ENCODE measurements at places on chromosomes 11 and 22.

DNA sequence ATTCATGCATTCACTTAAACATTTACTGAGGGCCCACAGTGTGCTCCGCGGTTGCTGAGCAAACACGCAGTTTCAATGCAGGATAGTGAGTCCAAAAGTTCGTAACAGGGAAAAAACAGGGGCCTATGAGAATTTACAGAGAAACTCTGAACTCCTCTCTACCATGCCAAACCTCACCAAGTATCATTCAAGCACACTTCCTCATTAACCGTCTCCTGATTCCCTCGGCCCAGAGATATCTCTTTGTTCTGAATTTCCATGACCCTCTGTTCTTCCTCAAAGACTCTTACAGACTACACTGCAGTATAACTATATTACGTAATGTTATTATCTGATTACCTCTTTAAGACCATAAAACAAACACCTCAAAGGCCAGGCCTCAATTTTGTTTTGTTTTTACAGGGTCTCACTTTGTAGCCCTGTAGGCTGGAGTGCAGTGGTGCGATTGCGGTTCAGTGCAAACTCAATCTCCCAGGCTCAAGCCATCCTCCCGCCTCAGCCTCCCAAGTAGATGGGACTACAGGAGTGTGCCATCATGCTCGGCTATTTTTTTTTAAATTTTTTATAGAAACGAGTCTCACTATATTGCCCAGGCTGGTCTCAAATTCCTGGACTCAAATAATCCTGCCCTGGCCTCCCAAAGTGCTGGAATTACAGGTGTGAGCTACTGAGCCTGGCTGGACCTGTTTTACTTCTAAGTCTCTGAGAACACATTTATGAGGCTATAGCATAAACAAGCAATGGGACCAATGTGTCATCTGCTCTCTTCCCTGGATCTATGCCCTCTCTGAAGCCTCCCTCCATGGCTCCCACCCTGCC lies 3.6 kb downstream of the HPS4 start:
- no peak for DNase-seq

- no peak for DNase-seq
Measured at GRCh38 chr22:46024136-46024840, 47.3 kb upstream of the WNT7B start.

DNA sequence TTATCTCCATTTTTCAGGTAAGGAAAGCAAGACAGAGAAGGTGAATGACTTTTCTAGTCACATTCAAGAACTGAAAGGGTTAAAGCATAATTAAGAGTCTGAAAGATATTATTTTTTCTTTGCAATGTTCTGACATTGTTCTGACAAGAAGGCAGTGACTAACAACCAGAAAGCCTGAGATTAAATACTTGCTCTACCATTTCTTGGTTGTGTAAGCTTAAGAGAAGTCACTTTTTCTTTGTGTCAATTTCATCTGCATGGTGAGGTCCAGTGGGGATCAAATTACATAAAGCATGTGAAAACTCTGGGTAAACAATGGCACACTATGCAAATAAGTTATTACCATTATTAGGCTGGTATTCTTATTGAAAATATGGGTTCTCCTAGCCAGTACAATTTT lies 73.7 kb downstream of the PHF21A start:
- DNase-seq, result no peak

GRCh38 chr11:73759610-73760134 lies 1.2 kb downstream of the RAB6A start:
- DNase-seq, result no peak

DNA sequence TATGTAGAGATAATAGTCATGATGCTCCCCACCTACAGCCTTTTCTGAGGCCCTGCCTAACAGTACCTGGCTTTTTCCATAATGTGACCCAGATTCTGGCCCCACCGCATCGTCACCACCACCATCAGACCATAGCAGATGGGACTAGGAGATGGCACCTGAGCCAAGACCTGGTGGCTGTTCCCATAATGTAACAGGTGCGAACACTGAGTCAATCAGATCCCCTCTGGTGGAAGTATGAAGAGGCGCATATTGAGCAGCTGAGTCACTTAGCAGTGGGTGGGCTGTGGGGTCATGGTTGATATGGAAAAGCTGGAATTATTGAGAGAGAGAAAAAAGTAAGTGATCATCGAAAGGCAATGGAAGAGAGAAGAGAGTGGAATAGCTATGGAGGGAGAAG lies 578.0 kb upstream of the CADM1 start:
- DNase-seq, result no peak

- no peak for DNase-seq
Measured at GRCh38 chr11:73939096-73939495, 11.7 kb upstream of the DNAJB13 start.

DNA sequence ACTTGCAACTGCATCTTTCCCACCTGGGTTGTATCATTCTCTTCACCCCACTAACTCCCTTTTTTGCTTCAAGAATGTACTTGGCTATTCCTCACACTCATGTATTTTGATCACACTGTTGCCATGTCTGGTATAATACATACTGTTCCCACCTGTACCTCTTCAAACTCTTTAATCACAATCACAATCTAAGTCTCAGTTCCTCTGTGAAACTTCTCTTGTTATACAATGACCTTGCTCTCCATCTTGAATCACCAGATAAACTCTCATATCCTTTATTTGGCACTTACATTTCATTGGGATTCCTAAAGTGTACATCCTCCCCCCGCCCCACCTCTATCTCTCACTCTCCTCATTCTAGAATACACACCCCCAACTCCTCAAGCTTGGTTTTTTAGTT lies 516.0 kb upstream of the CHORDC1 start:
- DNase-seq, result no peak

DNA sequence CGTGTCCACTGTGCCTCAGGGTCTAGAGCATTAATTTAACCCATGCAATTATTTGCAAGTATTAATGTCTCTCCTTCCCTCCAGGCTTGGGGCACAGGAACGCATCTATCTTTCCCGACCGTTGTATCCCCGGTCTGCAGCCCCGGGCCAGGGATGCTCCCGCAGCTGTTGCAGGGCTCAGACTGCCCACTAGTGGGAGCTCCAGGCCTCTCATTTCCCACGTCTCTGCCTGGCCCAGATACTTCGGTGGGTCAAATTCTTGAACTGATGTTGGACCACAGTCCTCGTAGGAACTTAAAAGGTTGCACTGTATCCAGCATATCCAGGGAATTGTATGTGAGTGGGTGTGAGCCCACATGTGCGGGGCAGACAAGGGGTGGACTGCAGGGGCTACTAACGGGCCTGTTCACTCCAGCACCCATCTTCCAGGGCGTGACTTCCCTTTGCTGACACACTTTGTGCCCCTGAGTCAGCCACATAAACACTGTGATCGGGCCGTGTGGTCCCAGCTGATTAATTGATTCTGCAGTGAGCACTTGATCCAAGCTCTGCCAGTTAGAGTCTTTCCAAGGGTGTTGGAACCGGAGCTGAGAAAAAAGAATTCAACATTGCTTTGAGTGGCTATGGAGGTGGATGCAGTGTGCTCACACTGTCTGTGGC lies 451.3 kb downstream of the TBC1D22A start:
- DNase-seq, result peak; percentile 59

- peak; percentile 58 for DNase-seq
Measured at GRCh38 chr11:45146072-45147016, at the start of gene PRDM11. PRDM11 (plus strand) TSS chr11:45146639; CDS start chr11:45181767, 35,128 bp downstream.

DNA sequence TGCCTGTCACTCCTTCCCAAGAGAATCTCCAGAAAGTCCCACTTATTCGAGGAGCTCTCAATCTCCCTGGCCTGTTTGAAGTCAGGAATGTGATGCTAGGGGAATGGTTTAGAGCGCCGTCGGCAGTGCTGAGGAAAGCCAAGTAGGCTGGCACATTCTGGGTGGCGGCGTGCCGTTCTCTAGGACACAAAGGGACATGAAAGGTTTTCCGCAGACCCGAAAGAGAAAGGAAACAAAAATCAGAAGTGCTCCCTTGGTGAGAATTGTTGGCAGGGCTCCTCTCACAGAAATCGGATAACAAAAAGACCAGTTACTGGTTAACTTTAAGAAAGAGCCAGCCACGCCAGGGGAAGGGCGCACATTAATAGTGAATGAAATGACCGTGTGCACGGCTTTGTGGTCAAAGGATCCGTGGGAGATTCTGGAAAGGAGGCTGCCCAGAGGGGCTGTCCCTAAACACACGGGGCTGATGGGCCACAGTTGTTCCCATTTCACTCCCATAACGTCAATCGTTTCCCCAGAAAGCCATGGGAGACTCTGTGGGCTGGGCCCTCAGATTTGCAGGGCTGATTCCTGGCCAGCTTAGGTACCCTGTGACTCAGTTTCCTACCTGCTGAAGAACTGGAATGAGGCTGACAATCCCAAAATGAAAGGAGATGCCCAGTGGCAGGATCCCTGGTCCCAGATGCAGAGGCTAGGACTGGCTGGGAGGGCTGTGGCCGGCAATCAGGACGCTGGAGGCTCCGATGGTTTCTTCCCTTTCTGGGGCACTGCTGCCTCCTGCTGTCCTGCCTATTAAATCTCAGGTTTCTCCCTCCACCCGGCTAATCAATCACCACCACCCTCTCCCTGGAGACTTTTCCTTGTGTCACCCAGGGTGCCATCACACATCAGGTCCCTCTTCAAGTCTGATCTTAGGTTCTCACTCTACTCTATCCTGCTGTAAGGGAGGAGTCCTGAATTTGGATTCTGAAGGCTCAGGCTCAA lies 82.3 kb downstream of the RCN1 start:
- peak; percentile 8 for DNase-seq

DNA sequence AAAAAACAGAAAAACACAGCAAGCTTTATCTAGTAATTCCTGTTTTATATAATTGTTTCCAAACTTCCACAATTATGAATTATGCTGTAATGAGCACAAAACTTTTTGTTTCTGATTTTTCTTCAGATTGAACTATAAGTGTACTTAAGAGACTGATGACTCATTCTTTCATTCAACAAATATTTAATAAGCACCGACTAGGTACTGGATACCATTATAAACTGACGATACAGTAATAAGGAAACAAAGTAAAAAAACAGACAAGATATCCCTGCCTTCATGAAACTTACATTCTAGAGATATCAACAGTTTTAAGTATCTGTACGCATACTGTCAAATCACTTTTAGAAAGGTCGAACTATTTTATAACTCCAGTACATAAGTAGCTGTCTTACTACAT lies 78.6 kb downstream of the ME3 start:
- DNase-seq, result no peak

- peak; percentile 75 for DNase-seq
Measured at GRCh38 chr11:62081378-62082291, 42.2 kb upstream of the INCENP start.

GRCh38 chr11:37525336-37525735 lies 927.3 kb upstream of the RAG2 start:
- DNase-seq, result no peak

- DNase-seq, result no peak
Measured at GRCh38 chr11:27254744-27255446, 108.1 kb downstream of the CCDC34 start.

GRCh38 chr11:69173925-69174581 lies 18.3 kb downstream of the SMIM38 start:
- no peak for DNase-seq

GRCh38 chr22:28942801-28943500 lies 59.6 kb downstream of the ZNRF3 start:
- DNase-seq, result no peak

DNA sequence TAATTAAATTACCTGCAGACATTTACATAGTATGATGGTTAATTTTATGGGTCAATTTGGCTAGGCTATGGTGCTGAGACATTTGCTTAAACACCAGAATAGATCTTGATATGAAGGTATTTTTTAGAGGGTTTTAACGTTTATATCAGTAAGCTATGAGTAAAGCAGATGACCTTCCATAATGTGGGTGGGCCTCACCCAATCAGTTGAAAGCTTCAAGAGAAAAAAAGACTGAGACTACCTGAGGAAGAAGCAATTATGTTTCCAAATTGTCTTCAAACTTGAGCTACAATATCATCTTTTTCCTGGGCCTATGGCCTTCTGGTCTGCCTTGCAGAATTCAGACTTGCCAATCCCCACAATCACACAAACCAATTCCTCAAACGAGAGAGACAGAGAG lies 498.8 kb upstream of the API5 start:
- DNase-seq, result no peak

- DNase-seq, result no peak
Measured at GRCh38 chr11:65583589-65583988, 7.7 kb downstream of the EHBP1L1 start.

- DNase-seq, result no peak
Measured at GRCh38 chr11:96273507-96273906, 69.5 kb downstream of the MAML2 start.

DNA sequence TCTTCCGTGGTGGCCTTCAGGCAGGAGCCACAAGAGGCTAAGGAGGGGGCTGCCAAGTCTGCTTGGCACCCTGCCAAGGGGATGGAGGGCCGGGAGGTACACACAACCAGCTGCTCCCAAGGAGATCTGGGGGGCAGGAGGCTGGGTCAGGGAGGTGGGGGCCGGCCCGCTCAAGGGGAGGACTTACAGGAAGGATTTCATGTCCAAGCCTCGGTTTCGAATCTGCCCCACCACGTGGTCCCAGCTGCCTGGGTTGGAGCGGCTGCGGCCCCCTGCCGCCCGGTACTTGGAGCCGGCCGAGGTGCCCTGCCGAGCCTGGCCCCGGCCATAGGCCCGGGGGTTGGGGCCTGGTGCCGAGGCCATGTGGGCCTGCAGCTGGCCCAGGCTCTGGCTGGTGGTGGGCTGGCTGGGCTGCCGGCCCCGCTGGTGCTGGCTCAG lies 33.5 kb downstream of the LRRC10B start:
- DNase-seq, result no peak
